Activated CD8-positive, alpha-beta T cell treated with anti-CD3 and anti-CD28 coated beads, Interleukin-2, amount 10 ng/mL, durations not matched to agents 7 days and 5 days (primary cell): ENCODE measurements at places on chromosomes 12 and 14. TPM values are rescaled to one million over a fixed set of nuclear protein-coding genes. Genes with fewer than 3 reads are reported as not detected.

The COCH gene
- total RNA-seq: 2.3 TPM

GRCh38 chr14:74267588-74267987 is 28.3 kb downstream of the VSX2 start:
- DNase-seq: no peak

DNA sequence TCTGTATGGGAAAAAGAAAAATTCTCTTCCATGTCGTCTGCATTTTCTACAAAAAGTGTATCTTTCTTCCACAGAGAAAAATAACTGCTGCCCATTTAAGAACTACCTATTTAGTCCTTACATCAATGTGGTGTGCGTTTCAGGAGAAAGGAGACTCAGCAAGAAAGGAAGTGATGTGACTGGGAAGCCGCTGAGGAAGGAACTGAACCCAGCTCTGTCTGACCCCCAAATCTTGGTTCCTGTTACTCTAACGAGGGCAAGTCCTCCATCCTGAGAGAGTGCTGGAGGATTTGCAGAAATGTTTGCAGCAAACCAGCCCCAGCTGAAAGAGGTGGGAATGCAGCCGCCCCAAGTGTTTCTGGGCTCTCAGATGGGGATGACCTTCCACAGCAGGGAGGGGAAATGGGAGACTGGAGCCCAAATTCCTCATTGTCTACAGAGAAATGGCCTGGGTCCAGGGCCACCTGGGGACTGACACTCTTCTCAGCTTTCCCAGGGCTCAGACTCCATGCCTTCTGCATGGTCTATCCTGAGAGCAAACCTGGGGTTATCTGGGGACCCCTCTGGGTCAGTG is 6.7 kb upstream of the MLEC start:
- DNase-seq: no peak

The SLCO1B1 gene
- total RNA-seq: not detected

GRCh38 chr12:27460471-27460978 is 14.0 kb downstream of the SMCO2 start:
- DNase-seq: peak; percentile 71

GRCh38 chr14:100691395-100692056 is 35.2 kb upstream of the DLK1 start:
- DNase-seq: no peak

GRCh38 chr12:18798535-18799361 is 60.8 kb downstream of the CAPZA3 start:
- no peak for DNase-seq

The P2RX2 gene
- total RNA-seq: not detected

The LRP6 gene
- 0.08 TPM for total RNA-seq

DNA sequence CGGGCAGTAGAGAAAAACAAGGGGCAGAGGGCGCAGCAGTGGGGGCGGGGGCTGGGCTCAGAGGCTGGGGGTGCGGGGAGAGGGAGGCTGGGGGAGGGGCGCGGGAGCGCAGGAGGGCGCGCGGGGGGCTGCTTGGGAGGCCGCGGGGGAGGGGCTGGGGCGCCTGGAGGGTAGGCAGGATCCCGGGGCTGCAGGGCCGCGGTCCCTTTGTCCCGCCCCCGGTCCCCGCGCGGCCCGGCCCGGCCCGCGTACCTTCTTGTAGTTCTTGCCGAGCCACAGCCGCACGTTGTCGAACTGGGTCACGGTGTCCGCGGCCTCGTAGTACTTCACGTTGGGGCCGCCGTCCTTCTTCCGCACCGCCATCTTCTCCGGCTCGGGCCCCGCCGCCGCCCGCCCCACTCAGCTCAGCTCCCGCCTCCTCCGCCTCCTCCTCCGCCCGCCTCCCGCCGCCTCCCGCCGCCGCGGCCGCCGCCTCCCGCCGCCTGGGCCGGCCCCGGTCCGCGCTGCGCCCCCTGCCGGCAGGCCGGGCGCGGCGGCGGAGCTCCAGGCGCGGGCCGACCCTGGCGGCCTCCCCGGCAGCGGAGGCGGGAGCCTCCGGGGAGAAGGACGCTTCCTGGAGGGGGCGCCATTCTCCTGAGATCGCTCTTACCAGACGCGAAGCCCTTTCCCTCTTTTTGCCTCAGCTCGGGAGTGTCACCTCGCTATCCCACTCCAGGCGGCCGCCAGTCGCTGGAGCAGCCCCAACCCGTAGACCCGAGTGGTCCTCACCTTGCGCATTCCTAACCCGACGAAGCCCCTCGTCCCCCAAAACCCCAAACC is at the start of gene SMARCC2:
TSS of gene SMARCC2 (minus strand) at position 385 of the 819 bp plus-strand sequence. CDS start at position 363, 22 bp downstream.
- peak; percentile 90 for DNase-seq

DNA sequence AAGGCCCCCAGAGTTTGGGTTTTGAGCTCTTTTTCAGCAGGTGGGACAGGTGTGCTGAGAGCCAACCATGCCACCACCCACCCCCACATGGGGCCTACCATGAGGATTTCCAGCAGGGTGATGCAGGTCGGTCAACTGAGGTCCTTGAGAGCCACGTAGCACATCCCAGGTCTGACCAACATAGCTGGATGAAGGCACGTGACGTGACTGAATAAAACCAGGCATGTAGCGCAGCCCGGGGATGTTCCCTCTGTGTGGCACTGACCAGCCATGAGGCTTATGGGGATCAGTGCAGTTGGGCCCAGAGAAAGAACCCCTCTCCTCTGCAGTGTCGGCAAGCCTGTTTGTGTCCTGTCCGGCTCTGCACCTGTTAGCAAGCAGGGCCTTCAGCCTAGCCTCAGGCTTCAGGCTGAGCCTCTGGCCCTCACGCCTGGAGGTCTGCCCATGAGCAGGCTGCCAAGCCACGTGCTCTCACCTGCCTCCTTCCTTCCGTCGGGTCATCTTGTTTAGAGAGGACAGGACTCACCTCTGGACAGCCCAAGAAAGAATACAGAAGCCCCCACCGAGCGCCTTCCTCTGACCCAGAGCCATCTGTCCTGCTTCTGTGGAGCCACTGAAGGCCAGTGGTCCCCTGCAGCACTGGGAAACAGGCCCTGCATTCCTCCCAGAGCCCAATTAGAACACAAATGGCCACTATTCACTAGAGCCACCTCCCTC is 38.5 kb downstream of the TSPAN11 start:
- no peak for DNase-seq

The SIRT4 gene
- total RNA-seq: 1.2 TPM

GRCh38 chr14:93510056-93510455 is 79.3 kb downstream of the UNC79 start:
- no peak for DNase-seq

- DNase-seq: no peak
Measured at GRCh38 chr12:12301122-12301521, 34.3 kb upstream of the LRP6 start.

The SLC4A8 gene
- total RNA-seq: 12.6 TPM

The NEK9 gene
- 80.0 TPM for total RNA-seq

DNA sequence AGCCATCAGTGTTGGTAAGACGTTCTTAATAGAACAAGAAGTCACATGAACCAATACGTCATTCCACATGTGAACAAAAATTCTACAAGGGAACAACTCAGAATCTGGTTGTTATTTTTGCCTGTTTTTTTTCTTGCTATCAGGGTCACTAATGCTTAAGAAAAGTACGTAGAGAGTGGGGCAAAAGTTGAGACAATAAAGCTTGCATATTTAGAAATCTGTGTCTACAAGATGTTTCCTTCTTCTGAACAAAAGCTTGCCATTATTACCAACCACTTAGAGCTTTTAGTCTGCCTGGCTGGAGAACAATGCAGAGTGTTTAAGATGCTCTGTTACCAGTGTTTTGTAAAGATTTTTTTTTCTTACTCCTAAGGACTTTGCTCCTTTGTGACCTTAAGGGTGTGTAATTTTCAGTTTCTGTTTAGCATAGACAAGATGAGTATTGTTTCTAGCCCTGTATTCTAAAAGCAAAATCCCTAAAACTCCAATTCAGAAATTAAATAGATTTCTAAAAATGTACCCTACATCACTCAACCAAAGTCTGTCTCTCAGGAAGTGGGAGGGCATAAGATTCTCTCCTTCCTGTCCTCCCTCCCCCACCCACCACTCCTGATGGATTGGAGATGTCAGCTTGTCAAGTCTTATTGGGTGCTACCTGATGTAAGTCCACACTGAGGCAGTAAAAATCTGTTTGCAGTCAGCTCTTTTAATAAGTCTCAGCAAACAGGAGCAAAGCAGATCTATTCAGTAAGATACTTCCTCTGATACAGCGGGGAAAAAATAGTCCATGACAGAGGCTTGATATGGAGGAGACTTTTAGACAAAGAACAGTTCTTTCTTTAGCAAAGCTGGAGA is 267.6 kb downstream of the GRIN2B start:
- DNase-seq: no peak

- DNase-seq: no peak
Measured at GRCh38 chr14:83566567-83566966, 1963.4 kb upstream of the FLRT2 start.

DNA sequence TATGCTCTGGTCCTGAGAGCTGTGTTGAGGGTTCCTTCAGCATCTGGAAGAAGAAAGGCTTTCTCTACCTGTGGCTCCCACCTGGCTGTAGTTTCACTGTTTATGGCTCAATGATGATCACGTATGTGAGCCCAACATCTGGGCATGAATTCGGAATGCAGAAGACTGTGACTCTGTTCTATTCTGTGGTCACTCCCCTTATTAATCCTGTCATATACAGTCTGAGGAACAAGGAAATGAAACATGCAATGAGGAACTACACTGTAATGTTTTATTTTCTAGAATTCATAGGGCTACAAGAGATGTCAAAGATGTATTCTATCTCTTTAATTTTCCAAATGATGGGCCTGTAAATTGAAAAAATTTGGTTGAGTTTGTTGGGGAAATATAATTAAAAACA is 10.8 kb upstream of the OR11G2 start:
- no peak for DNase-seq

- no peak for DNase-seq
Measured at GRCh38 chr12:116862167-116862566, 19.1 kb downstream of the HRK start.

The KRT79 gene
- not detected for total RNA-seq

GRCh38 chr14:90816681-90817436 is 629 bp upstream of the TTC7B start:
- no peak for DNase-seq

DNA sequence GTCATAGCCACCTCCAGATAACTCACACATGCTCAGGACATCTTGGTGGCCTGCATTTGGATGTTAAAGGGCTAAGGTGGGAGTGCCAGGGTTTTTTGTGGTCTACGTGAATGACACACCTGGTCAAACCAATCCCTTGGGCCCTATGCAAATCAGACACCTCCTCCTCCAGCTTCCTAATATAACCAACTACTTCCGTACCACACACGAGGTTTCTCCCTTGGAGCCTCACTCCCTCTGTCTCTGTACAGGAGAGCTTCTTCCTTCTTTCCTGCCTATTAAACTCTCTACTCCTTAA is 19.6 kb downstream of the APOBEC1 start:
- DNase-seq: no peak

DNA sequence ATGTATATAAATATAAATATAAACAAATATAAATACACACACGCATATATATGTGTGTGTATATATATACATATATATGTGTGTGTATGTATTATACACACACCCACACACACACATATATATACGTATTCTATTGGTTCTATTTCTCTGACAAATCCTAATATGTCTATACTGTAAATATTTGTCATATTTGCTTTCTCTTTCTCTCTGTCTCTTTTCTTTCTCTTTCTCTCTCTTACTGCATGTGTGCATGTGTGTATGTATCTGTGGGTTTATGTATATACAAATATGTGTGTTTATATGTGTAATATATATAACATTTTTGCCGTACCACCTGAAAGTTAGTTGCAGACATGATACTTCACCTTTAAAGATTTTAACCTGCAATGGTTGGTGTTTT is 174.2 kb upstream of the PLEKHG7 start:
- DNase-seq: no peak

The NANOG gene
- total RNA-seq: not detected

The TESPA1 gene
- total RNA-seq: 81.0 TPM

- DNase-seq: no peak
Measured at GRCh38 chr12:132899033-132899432, 11.6 kb upstream of the CHFR start.

The OR4E2 gene
- total RNA-seq: not detected

The WNT1 gene
- 1.1 TPM for total RNA-seq

DNA sequence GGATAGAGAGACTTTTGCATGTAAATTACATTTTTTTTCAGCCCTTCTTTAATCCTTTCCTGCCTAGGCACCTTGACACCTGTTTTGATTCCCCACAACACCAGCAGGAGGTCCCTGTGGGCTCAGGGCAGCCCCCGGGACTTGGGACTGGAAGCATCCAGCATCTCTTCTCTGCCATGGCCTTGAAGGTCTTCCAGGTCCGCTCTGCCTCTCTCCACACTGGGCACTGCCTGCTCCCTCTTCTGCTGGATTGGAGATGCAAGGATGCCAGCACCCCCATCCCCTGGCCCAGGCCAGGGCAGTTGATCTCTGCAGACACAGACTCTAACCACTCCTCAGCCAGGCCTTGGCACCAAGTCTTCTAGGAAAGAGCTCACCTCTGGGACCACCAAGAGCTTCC is 134.5 kb upstream of the C14orf180 start:
- no peak for DNase-seq

The OR11H6 gene
- not detected for total RNA-seq
